ENCODE measurements at places on chromosomes 2 and 18.

GRCh38 chr2:153519257-153519875, 40.8 kb upstream of the RPRM start:
- DNase-seq: peak; percentile 52

DNA sequence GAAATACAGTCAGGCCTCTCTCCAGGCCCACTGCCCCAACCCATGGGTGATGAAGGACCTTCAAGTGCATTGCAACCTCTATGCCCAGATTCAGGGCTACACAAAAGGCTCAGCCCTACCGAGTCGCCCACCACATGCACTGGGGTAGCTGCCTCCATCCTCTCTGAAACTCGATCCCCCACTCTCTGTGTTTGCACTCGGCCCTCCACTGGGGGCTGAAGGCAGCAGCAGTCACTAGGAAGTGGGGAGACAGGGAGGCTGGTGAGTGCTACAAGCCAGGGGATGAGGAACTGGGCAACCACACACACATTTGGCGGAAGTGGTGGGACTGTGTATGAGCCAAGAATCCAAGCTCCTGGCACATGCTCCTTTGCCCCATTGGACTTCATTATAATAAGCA, 94.6 kb downstream of the CERS6 start:
- no peak for DNase-seq

- DNase-seq: no peak
These were observed 77.3 kb downstream of the TEX51 start for GRCh38 chr2:126975671-126976655.

GRCh38 chr2:96353032-96353561, 17.5 kb downstream of the NCAPH start:
- peak; percentile 66 for DNase-seq

DNA sequence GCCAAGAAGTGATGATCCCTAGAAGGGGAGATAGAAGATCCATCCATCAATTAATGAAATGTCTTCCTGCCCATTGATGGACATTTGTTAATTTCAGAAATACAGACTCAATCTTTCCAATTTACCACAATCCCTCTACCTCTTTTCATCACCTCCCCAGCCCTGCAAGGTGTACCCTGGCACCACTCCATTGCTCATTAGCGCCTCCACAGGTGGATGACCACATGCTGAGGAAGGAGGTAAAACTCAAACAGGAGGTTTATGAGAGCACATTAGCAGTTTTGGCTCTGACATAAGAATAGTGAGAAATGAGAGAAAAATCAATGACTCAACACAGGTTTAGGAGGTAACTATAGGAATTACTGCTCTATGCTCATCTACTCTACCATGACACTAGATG, 208.0 kb downstream of the C1D start:
- no peak for DNase-seq

DNA sequence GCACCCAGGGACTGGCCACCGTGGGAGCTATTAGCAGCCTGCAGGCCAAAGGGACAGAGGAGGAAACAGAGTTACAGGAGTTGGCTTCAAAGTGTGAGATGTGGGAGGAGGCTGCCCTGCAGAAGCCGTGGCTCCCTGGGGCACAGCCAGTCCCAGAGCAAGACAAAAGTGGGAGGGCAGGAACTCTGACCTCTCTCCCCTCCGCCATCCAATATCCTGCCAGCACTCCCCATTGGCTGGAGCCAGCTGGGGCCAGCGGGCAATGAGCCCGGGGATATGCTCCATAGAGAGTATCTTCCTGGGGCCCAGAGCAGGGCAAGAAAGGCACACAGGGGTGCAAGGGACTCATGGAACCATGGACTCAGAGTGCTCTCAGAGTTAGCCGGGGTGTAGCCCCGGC, 143.1 kb downstream of the INHBB start:
- DNase-seq: no peak

GRCh38 chr2:144248350-144249034, 271.4 kb downstream of the ZEB2 start:
- peak; percentile 5 for DNase-seq

DNA sequence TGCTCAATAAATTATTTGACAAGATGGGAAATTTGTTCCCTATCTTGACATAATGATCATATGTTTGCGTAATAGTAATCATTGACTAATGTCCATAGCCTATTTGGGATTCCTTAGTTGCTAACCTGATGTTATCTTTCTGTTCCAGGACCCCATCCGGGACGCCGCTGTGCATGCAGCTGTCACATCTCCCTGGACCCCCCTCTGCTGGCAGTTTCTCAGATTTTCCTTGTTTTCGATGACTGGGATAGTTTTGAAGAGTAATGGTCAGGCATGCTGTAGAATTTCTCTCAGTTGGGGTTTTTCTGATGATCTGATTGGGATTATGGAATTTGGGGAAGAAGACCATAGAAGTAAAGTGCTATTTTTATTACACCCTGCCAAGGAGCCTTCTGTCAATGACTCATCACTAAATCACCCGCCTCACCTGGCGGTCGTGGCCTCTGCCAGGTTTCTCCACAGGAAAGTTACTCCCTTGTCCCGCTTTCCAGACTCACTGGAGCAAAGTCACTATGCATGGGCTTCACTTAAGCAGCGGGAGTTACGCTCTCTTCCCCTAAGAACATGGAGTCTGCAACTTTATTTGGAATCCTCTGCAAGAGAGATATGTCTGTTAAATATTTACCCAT, 19.9 kb upstream of the TMEM18 start:
- DNase-seq: no peak

- no peak for DNase-seq
These were observed 64.3 kb upstream of the ATL2 start for GRCh38 chr2:38441346-38441745.
